ENCODE measurements at places on chromosomes 1 and 21. TPM values are rescaled to one million over a fixed set of nuclear protein-coding genes. Genes with fewer than 3 reads are reported as not detected.

GRCh38 chr1:115411371-115412063 is 73.5 kb upstream of the NGF start:
- peak; percentile 100 for ATAC-seq

DNA sequence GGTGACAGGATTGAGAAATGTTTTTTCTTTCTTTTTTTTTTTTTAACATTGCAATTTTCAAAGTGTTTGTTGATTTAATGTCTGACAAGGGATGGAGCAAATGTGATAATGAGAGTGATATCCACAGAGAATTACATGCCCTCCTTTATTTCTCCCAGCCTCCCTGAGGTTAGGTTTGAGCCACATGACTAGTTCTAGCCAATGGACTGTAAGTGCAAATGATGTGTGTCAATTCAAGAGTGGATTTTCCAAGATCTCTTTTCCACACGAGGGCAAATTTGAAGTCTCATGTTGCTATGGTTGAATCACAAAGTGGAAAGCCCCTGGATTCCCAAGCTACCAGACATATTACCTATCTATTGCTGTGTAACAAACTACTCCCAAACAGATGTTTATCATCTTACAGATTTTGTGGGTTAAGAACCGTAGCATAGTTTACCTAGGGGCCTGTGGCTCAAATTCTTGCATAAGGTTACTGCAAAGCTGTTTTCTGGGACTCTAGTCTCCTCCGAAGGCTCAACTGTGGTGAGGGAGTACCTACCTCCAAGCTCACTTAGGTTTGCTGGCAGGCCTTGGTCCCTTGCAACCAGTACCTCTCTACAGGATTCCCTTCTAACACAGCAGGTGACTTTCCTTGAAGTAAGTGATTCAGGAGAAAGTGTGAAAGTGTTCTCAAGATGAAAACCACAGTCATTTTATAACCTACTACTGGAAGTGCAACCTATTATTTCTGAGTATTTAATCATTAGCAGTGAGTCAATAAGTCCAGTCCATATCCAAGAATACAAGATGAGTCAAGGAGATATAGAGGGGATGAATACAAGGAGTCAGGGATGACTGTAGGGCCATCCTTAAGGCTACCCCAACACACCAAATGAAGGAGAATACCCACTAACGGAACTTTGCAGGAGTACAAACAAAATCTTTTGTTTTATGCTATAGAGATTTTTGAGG is 533.6 kb downstream of the PTPRC start:
- no peak for ATAC-seq

- no peak for ATAC-seq
Observed at GRCh38 chr1:229567109-229567868, 8.8 kb upstream of the ABCB10 start.

DNA sequence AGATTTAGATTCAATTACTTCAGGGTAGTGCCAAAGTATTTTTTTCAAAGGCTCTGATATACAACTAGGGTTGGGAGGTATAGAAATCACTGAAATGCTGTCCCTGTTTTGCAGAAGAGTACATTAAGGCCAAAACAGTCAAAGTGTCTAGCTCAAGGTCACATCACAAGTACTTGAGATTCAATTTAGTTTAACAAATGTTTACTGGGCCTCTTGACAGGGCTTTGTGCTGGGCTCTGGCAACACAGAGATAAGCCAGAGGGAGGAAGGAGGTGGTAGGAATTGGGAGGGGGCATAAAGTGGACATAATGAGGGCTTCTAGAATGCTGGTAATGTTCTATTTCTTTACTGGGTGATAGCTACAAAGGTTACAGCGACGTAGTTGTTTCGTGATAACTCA is 2.3 kb upstream of the SLC9A1 start:
- ATAC-seq: no peak

- no peak for ATAC-seq
Observed at GRCh38 chr1:232477728-232478127, 152.2 kb downstream of the SIPA1L2 start.

- peak; percentile 90 for ATAC-seq
Observed at GRCh38 chr1:153698020-153698922, 19.8 kb downstream of the NPR1 start.

- no peak for ATAC-seq
Observed at GRCh38 chr1:161502181-161502580, 3.1 kb upstream of the FCGR2A start.

DNA sequence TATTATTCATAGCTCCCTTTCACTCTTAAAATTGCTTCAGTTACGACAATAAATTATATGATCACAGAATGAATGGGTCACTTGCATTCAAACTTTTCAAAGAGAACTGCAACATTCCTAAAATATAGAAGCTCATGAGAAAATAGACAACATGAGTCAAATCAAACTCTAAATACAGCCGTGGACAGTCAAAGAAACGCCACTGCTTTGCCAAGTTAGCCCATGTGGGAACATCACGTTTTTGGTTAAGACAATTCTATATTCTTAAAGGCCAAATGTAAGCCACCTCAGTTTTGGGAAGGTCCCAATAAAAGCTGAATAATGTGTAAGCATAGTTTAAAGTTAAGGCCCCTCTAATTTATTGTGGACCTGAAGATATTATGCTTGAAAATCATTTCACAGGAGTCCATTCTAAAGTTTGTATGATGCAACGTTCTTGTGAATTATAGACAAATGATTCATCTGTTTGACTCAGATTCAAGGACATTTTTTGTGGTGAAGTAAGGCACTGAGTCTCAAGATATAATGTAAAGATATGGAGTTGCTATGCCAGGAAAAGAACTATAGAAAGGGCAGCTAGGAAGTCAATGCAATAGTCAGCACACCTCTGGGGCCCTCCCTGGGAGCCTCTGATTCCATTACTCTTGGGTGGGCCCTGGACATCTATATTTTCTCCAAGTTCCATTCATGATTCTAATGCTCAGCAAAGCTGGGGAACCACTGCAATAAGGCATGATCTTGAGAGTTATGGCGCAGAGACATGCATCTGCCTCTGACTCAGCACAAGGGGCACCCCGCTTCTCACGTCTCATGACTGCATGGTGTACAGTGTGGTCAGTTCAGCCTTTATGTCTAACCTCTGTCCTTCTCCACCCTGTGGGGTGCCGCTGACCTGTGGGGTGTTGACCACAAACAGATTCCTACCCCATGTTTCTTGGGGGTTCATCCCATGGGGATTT is 33.9 kb downstream of the ETS2 start:
- no peak for ATAC-seq

DNA sequence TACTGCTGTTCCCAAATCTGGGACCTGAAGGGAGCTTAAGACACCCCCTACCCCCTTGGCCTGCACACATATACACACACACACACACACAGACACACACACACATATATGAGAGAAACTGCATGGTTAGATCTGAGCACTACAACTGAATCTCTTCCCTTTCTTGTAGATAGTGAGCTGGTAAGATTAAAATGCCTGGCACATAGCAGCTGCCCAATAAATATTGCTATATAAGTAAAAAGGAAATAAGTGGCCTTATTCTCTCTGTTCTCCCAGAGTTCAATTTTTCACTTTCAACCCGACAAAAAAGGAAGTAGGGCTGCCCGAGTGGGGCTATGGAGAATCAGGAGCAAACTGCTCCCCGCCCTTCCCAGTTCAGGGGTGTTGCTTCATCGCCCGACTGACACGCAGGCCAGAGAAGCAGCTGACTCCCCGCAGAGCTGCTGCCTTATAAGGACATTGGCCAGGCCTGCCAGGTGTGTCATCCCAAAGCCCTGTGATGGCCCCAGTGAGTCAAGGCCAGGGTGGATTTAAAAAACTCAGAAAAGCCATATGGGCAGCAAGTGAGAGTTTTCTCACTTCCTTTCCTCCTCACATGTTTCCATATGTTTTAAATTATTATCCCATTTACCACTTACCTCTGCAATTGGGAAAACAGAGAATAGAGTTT is 106.5 kb upstream of the SLC44A3 start:
- ATAC-seq: peak; percentile 89

DNA sequence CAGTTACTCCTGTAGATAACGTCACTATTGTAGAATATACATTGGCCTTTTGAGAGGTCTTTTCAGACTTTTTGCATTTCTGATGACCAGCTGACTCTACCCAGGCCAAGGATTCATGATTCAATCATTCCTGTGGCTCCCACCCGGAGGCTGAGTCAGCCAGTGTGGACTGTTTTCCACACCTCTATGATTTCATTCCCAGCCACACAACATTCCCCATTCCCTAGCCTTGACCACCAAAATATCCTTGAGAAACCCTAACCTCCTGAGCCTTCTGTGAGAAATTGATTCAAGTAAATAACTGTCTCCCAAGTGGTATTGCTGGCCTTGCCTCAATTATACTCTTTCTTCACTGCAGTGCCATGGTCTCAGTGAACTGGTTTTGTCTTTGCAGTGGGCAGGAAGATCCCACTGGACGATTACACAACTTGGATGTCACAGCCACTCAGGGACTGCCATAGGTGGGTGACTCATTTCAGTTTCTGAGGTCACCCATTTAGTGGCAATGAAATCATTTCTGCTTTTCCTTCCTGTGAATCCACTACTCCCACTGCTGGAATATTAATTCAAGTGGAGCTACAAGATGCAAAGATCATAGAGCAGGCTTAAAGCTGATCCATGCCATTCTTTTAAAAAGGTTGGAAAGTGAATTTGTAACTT is 518.6 kb upstream of the ZP4 start:
- ATAC-seq: peak; percentile 78

- ATAC-seq: no peak
Observed at GRCh38 chr1:39139723-39140360, 64.7 kb upstream of the MACF1 start.

DNA sequence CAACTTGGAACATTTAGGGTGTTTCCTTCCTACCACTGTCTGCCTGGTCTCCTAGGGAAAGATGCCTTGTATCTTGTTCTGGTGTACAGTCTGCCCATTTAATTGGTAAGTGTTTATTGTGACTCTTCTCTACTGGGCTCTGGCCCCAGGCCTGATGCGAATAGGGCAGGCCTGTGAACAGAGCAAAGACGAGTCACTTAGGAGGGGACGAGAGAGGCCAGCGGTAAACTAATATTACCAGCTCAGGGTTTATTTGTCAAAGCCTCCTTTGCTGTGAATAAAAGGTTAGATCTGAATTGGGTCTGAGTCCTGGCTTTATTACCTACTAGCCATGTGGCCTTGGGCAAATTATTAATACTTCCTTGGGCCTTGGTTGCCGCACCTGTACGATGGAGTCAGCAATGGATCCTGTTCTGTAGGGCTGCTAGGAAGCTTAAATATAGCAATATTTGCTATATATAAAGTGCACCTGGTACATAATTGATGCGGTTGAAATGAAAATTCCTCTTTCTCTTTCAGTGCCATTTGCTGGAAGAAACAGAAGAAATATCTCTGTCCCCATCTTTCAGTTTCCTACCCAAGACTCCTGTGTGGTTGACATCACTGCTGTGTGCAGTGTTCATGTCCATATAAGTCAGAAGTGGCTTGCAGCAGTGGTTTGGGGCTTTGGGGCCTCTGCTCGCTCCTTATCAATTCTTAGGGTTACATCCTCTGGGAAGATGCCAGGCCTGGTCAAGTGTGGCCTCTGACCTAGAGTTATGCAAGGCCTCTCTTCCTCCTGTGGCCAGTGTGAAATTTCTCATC is 32.4 kb downstream of the MAPKAPK2 start:
- peak; percentile 19 for ATAC-seq

GRCh38 chr1:115230281-115230680 is 107.8 kb downstream of the NGF start:
- ATAC-seq: no peak

DNA sequence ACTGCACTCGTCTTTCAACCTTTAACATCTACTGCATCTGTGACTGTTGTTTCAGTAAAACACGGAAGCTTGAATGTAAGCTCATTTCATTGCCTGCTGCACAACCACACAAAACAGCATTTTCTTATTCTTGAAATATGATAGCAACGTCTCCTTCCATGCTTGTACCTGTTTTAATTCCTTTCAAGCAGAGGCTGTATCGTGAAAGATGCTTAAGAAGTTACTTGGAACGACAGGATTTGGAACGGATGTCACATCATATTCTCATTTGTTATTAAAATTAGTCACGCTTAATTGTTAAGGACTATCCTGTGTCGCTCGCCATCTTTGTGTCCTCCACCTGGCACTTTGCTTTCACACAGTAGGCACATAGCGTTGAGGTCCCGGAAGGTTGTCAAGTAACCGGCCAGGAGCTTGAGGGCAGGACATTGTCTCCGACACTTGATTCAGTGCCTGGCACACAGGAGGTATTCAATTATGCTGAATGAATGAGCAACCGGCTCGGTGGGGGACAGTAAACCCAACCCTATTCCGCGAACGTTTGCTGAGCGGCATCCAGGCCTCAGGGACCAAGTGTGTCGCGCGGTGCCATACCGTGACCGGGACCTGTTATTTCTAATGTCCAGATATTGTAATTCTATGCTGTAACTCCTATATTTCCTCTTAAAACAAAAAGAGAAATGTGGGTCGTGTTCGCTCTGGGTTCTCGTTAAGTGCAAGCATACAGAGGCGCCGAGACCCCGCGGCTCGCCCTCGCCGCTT is 499 bp upstream of the SH3GLB1 start:
- ATAC-seq: peak; percentile 18

- ATAC-seq: no peak
Observed at GRCh38 chr1:67824766-67825165, 8.5 kb downstream of the GNG12 start.

GRCh38 chr1:235511470-235512240 is 7.4 kb upstream of the B3GALNT2 start:
- ATAC-seq: peak; percentile 82

DNA sequence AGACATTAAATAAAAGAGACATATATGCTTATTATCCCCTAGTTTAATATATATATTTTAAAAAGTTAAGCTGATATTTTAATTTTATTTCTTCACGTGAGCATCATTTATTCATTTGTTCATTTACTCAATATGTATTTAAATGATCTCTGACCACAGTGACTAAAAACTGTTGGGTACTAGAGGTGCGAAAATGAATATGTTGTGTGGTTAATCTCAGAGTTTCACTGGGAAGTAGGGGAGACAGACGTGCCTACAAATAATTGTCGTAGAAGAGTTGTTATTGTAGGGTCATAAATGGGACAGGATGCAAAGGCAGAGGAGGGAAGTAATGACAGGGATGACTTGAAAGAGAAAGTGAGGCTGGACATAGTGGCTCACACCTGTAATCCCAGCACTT is 213.0 kb upstream of the CACYBP start:
- no peak for ATAC-seq

- no peak for ATAC-seq
Observed at GRCh38 chr1:166627558-166627957, 211.7 kb upstream of the POGK start.

- ATAC-seq: no peak
Observed at GRCh38 chr1:147853391-147853790, 49.2 kb upstream of the GJA8 start.

The OR2T8 gene
- not detected for total RNA-seq

The IGSF21 gene
- 0.36 TPM for total RNA-seq

The KLHDC9 gene
- 21.0 TPM for total RNA-seq

The CCDC30 gene
- 36.1 TPM for total RNA-seq

The SNRNP40 gene
- total RNA-seq: 54.1 TPM

The PADI1 gene
- total RNA-seq: 0.44 TPM

The ZMYND12 gene
- total RNA-seq: 2.7 TPM

The CSF3R gene
- total RNA-seq: 6.3 TPM

The LYPLA2 gene
- total RNA-seq: 53.0 TPM

The DMRTA2 gene
- total RNA-seq: 0.66 TPM

The C1QB gene
- not detected for total RNA-seq

The OR14K1 gene
- total RNA-seq: not detected

The FLG2 gene
- total RNA-seq: 0.31 TPM

All from motor neuron (in vitro differentiated cells).